Stimulated activated CD4-positive, alpha-beta T cell treated with anti-CD3 and anti-CD28 coated beads, Interleukin-1b, Interleukin-23, amount 100 ng/mL, for 24 hours (primary cell): ENCODE measurements at places on chromosomes 5 and 9.

DNA sequence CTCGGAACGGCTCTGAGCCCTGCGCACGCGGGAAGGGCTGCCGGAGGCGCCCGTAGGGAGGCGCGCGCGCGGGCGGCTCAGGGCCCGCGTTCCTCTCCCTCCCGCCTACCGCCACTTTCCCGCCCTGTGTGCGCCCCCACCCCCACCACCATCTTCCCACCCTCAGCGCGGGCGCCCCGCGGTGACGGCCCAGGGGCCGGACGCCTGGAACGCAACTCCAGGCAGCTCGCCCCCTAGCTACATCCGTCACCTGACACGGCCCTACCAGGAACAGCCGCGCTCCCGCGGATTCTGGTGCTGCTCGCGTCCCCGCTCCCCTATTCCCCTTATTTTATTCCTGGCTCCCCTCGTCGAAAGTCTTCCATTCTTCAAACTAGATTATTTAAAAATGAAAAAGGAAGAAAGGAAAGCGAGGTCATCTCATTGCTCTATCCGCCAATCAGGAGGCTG, at the start of gene CDKN2B-AS1:
Gene CDKN2B-AS1, plus strand, starts transcription at position 236 of the 450 bp plus-strand sequence.
- DNase-seq: no peak

GRCh38 chr5:125486634-125487033, 740.2 kb upstream of the ZNF608 start:
- DNase-seq: no peak

GRCh38 chr9:126228781-126229444, 97.7 kb upstream of the MVB12B start:
- peak; percentile 45 for DNase-seq

GRCh38 chr9:131755541-131756198, 15.8 kb upstream of the RAPGEF1 start:
- DNase-seq: peak; percentile 84

DNA sequence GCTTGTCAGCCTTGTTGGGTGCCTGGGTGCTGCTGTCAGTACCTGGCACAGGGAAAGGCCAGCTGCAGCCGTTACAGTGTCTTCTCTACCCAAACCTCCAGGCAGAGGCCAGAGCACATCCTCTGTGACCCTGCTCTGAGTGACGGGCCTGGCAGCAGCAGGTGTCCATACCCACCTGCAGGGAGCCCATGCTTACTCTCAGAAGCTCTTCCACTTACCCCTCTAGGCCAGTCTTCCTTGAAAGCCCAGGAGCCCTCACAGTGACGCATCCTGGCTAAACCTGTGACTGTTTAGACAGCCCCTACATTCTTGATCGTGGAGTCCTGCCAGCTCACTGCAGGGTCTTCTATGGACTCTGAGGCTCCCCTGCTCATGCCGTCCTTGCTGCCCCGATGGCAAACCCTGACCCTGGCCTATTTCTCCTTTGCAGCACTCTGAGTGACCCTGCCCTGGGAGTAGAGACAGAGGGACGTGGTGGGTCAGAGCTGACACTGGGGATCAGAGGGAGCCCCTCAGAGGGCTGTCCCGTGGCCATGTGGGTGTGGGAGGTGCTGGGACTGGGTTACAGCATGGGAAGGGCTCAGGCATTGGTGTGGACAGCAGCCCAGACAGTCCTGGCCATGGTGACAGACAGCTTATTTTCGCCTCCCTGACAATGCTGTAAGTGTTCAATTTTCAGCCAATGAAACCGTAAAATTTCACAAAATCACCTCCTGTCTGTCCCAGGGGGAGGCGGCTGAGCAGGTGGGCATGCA, 67.6 kb upstream of the RNF130 start:
- DNase-seq: no peak

DNA sequence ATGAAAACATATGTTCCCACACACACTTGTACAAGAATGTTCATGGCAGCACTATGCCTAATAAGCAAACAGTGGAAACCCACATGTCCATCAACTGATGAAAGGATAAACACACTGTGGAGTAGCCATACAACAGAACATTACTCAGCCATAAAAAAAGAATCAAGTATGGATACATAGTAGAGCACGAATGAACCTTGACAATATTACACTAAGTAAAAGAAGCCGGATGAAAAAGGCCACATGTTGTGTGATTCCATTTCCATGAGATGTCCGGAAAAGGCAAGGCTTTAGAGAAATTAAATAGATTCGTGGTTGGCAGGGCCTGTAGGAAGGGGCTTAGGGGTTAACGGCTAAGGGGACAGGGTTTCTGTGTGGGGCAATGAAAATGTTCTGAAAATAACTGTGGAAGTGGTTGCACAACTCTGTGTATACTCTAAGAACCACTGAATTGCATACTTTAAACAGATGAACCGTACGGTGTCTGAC, 51.4 kb downstream of the COL23A1 start:
- no peak for DNase-seq

DNA sequence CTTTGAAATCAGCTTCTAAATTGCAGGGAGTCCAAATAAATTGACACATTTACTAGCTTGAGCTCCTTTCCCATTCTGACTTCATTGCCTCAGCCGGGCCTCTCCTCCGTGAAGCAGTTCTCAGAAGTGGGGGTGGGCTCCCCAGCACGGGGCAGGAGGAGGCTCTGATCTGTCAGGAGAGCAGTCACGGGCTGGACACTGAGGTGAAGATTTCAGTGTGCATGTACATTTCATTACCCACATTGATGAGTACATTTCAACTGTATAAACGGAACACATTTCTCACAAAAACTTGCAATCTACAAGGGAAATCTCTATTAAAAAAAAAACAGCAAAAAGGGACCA, 195.9 kb downstream of the SEMA6A start:
- DNase-seq: no peak

- DNase-seq: no peak
These were observed 38.5 kb upstream of the NR4A3 start for GRCh38 chr9:99782962-99783718.

GRCh38 chr9:125932746-125933455, 185.7 kb downstream of the PBX3 start:
- DNase-seq: no peak

- no peak for DNase-seq
These were observed 34.8 kb downstream of the NADK2 start for GRCh38 chr5:36206913-36207312.

- no peak for DNase-seq
These were observed 288.9 kb downstream of the RAB3C start for GRCh38 chr5:58871648-58872242.

DNA sequence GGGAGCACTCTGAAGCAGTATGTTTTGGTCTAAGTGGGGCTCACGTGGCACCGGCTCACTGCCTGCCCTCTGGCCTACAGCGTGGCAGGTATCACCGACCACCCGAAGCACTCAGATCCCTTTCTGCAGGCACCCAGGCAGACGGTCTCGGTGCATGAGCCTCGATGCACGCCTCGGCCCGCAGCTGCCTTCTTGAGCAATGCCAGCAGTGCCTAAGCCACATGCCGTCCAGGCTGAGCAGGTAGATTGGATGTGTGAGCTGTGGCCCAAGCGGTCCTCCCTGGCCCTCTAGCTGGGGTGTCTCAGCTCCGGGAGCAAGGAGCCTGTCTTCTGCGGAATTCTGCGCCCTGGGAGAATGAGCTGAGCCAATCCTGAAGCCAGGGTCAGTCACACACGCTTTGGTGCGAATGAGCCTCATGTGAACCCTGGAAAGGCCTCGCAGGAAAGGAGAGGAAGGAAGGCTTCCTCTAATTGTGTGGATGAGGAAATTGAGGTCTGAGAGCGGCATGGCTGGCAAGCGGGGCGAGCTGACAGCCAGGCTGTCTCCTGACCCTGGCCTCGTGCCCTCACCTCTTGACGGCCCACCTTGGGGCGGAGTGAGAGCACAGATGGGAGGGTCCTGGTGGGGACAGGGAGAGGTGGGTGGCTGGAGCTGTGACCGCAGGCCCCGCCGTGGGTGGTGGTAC, 14.4 kb downstream of the RXRA start:
- DNase-seq: no peak

- DNase-seq: no peak
These were observed 30.2 kb upstream of the CCNG1 start for GRCh38 chr5:163407034-163407655.

DNA sequence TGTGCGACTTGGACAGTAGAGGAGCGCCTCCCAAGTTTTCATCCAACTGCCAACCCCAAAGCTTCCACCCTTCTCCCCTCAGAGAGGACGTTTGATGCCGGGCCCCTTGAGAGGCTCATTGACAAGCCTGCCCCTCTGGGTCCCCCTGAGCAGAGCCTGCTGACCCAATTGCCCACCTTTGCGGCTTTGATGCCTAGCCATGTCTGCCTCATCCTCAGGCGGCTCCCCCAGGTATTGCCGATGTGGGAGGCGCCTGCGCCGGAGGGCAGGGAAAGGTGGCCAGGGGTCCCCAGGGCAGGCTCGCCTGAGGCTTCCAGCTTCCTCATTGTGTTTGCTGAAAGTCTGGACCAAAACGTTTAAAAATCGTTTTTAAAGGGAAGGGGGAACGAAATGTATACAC, 1.4 kb downstream of the ODF2 start:
- DNase-seq: no peak

DNA sequence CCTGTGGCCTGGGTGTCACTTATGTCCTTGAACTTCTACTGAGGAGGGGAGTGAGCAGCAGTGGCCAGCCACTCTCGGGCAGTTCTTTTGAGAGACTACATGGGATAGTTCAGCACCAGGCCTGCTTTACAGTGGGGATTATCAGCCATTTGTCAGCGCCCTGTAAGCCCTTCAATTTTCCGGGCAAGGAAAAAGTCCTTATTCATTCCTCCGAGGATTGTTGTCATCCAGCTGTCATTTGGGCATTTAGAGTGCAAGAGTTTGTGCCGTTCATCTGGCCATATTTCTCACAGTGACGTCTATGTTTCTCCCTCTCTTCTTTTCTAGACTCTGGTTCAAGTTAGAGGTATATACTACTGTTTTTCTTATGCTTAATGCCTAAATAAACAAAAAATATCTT, 172.8 kb downstream of the TLE4 start:
- no peak for DNase-seq

DNA sequence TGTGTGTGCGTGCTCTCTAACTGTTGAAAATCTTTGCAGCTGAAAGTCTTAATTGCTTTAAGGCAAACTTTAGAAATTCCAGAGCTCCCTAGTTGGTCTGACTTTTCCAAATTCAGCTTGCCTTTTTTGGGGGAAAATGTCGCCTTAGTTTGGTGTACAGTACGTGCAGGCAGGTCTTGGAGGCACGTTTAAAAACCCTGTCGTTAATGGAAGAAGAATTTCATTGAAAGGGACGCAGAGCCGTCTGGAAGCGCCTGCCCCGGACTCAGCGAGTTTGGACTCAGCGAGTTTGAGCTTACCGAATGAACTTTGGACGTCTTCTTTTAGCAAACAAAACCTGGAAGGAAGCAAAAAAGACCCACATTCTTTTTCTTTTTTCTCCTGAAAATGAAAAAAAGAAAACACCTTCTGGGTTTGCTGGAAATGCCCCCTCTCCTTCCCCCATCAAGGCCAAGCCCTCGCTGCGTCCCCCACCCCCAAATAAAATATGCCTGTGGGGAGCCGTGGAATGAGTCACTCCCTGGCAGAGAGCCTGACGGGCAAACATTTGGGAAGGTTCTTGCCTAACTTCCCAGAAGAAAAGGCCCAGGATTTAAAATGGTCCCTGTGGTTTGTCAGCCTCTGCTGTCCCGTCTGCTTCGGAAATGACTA, 1.5 kb downstream of the NEK6 start:
- DNase-seq: no peak

- no peak for DNase-seq
These were observed 485.2 kb upstream of the KIF2A start for GRCh38 chr5:61820836-61821235.

GRCh38 chr9:22002038-22002437, 7.1 kb downstream of the CDKN2B start:
- DNase-seq: no peak

DNA sequence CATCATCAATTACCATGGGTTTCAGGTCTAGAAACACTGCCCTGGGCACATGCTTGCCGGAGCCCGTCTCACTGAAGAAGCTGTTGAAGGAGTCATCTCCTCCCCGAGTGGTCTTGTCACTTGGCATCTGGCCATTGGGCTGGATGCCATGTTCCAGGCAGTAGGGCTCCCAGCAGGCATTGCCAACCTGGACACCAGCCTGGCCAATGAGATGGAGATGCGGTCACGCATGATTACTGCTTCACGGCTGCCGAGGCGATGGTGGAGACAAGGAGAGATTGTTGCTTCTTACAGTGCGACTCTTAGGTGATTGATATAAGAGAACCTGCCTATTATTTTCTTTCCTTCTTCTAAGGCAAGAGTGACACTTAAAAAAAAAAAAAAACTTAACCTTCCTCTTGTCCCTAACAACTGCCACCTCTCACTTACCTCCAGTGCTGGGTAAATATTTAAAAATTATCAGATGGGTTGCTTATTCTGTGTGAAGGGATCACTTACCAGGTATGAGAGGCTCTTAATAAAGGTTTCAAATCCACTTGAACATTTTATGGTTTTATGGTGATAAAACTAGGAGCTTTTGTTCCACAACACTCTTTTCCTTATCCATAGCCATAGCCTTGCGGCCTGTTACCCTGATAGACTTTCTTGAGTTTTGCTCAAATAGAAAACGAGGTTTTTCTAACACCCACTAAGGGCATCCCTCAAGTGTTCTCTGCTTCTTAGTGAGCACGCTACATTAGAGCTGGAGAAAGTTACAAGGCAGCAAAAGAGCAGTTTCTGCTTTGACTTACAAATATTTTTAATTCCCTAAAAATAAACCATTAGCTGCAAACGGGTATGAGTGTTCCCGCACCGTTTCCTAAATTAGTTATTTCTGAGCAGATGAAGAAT, 41.2 kb downstream of the NIM1K start:
- no peak for DNase-seq

DNA sequence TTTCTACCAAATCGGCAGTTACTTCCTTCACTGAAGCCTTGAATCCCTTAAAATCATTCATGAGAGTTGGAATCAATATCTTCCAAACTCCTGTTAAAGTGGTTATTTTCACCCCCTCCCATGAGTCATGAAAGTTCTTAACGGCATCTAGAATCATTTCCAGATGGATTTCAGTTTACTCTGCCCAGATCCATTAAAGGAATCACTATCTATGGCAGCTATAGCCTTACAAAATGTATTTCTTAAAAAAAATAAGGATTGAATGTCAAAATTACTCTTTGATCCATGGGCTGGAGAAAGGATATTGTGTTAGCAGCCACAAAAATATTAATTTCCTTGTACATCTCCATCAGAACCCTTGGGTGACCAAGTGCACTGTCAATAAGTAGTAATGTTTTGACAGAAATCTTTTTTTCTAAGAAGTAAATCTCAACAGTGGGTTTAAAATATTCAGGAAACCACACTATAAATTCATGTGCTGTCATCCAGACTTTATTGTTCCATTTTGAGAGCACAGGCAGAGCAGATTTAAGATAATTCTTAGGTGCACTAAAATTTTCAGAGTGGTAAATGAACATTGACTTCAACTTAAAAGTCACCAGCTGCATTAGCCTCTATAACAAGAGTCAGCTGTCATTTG, 767.7 kb downstream of the DTWD2 start:
- no peak for DNase-seq

- DNase-seq: no peak
These were observed 30.3 kb upstream of the GRXCR2 start for GRCh38 chr5:145903113-145903512.
